H4 (cell line): ENCODE measurements at places on chromosomes 7 and 10. TPM values are rescaled to one million over a fixed set of nuclear protein-coding genes. Genes with fewer than 3 reads are reported as not detected.

Gene CLRN3
- 0.64 TPM in 1 of 2 replicates, not detected in the other for total RNA-seq

Gene AKR1B15
- 0.14 TPM in 1 of 2 replicates, not detected in the other for total RNA-seq

Gene SPDYE5
- total RNA-seq: not detected in 2 replicates

Gene MEIG1
- total RNA-seq: 1.2 and 1.9 TPM in 2 replicates

Gene VENTX
- not detected in 2 replicates for total RNA-seq

Gene DYNC1I1
- total RNA-seq: 6.2 and 6.5 TPM in 2 replicates

Gene CALML3
- not detected in 2 replicates for total RNA-seq

Gene BEND7
- total RNA-seq: 3.8 and 8.1 TPM in 2 replicates

Gene MGAM2
- not detected in 2 replicates for total RNA-seq

Gene STMP1
- total RNA-seq: 20.9 and 22.7 TPM in 2 replicates

Gene PLAC9
- total RNA-seq: not detected in 2 replicates

Gene HABP2
- total RNA-seq: not detected in 2 replicates

Gene WBP1L
- total RNA-seq: 15.7 and 22.8 TPM in 2 replicates

Gene TMEM184A
- total RNA-seq: 2.3 and 4.4 TPM in 2 replicates

Gene LEP
- not detected in 2 replicates for total RNA-seq

Gene NEUROD6
- total RNA-seq: not detected in 2 replicates

Gene ARL3
- total RNA-seq: 6.1 and 10.4 TPM in 2 replicates

Gene MYH16
- 0.15 TPM in 1 of 2 replicates, not detected in the other for total RNA-seq

Gene TMEM178B
- total RNA-seq: 0.04 TPM in 2 replicates
